HFFc6 (cell line): ENCODE measurements at places on chromosomes 7 and 10.

GRCh38 chr10:95451568-95452524 is 109.3 kb downstream of the SORBS1 start:
- no peak for DNase-seq

- no peak for DNase-seq
Measured at GRCh38 chr7:25347360-25348066, 119.2 kb upstream of the NPVF start.

GRCh38 chr10:90148116-90148855 is 446.9 kb downstream of the KIF20B start:
- DNase-seq: no peak

GRCh38 chr10:5890452-5890915 is 441 bp downstream of the FBH1 start:
- DNase-seq: no peak

- no peak for DNase-seq
Measured at GRCh38 chr10:30059209-30060107, at the start of gene JCAD. Gene JCAD (minus strand): TSS chr10:30059586. CDS start chr10:30047812, 11,774 bp downstream.

DNA sequence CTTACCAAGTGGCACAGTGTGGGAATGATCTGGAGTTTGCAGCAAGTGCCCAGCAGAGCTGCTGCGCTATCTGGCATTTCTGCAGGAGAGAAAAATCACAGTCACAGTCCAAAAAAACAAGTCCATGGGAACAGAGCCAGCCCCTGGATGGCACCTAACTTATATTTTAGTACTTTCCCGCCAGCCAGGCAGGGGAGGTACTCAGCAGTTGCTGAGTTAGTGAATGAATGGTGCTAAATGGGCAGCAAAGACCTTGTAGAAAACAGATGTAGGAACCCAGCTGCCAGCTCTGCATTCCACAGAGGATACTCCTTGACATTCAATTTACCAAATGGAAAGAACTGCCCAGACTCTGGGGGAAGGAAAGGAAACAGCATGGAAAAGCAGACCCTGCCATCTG is 54.5 kb downstream of the GSDME start:
- no peak for DNase-seq

- DNase-seq: no peak
Measured at GRCh38 chr10:49286686-49287085, 12.3 kb upstream of the C10orf71 start.

GRCh38 chr10:58802047-58802446 is 289.4 kb downstream of the BICC1 start:
- no peak for DNase-seq

GRCh38 chr10:67438605-67439304 is 257.2 kb downstream of the CTNNA3 start:
- no peak for DNase-seq

DNA sequence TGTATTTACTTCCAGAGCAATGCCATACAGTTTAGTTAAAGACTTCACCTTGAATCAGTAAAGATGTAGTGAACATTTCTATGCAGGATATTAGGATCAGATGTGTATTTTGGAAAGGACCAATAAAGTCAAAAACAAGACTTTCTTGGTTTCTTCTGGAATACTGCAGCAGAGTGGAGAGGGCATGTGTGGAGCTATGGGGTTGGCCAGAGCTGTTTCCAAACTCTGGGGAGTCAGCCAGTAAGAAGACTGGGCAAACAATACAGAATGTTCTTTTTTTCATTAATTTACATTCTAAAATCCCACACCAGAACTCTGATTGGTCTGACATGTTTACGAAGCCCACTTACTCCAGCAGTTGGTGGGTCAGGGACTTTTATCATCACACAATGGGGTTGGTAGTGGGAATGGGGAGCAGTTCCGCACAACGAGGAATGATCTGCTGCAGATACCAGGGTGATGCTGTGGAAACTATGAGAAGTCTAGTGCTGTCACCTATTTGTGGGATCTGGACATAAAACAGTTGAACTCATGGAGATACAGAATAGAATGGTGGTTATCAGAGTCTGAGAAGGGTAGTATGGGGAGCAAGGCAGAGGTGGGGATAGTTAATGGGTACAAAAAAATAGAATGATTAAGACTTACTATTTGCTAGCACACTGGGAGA is 267.7 kb downstream of the MALRD1 start:
- no peak for DNase-seq

GRCh38 chr7:87342231-87342630 is 3.2 kb upstream of the CROT start:
- no peak for DNase-seq

GRCh38 chr7:26065652-26066051 is 86.3 kb upstream of the NFE2L3 start:
- no peak for DNase-seq

GRCh38 chr10:3963191-3963673 is 178.2 kb upstream of the KLF6 start:
- DNase-seq: no peak

DNA sequence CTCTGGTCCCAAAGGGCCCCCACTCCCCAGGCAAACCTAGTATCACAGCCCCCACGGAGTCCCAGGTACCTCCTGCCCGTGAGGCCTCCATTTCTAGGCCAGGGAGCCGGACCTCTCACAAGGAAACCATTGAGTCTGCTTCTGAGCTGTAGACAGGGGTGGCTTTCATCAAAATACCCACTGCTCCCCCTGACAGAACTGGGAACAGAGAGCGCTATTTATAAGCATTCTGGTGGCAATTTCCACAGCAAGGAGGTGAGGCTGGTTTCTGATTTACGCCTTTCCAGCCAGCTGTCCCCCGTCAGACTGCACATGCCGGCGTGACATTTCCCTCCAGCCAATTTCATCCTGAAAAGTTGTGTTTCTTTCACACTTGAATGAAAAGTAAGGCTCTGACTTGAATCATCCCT is 407.5 kb upstream of the PRKCQ start:
- no peak for DNase-seq

DNA sequence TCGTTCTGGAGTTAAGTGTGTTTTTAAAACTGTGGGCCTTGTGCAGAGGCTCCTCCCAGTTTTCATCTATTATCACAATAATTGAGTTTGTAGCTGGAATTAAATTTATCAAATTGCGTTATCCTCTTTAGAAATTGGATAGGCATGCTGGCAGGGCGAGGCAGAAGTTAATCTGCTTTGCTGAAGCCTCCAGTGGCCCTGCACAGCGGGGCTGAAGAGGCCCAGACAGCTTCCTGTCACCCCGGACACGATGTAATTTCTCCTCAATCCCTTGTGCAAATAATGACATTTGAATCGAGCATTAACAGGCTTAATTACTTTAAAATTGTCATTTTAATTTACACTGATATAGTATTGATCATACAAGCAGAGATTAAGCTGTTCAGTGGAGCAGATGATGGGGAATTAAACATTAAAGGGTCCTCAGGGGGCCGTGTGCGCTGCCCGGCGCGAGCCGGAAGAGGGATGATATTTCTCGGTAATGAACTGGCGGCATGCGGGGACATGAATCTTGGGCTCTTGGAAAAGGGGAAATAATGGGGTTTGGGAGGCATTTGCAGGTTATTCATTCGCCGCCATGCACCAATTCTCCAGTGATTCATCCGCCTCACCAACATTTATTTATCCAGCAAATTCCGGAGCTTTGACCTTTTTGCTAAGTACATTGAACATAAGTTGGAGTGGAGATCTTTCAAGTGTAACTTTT is 118.5 kb downstream of the NKX6-2 start:
- DNase-seq: peak; percentile 42
